ENCODE measurements at places on chromosomes 11 and 22.
A peak's percentile ranks its signal among the peaks of the same experiment; 100 is the strongest.

- no peak for DNase-seq
Measured at GRCh38 chr22:17631076-17631565, 2.6 kb upstream of the ATP6V1E1 start.

- no peak for DNase-seq
Measured at GRCh38 chr11:117881217-117881616, 4.8 kb upstream of the FXYD6 start.

DNA sequence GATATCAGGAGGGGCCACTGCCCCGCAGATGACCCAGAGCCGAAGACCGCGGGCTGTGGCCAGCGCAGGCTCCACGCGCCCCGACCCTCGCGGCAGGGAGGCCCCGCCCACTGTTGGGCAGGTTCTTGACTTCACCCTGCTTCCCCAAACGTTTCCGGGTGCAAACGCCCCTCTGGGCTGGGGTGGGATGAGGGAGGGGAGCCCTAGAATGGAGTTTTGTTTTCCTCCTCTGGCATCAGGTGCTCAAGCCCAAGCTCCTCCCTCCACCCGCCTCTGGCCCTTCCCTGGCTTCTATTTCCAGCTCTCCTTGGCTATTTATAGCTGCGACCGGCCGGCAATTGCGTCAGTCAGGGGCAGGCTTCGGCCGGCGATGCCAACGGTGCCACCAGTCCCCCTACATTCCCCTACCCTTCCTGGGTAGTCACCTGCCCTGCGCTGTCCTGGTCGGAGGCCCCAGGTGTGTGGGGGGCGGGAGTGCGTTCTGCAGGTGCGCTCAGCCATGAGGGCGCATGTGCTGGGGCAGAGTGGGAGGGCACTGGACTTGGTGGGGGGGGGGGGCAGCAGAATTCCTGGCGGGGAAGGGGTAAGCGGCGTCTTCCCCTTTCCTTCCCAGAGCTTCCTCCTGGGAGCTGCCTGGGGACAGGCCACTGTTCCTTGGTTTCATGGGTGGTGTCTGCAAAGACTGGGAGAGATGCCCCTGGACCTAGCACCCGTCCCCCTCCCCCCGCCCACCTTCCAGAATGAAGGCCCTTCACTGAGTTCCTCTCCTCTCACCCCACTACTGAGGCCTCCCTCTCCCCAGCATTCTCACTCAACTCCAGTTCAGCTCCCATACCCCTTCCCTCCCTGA lies 23.6 kb downstream of the DUSP8 start:
- no peak for DNase-seq

- DNase-seq, result no peak
Measured at GRCh38 chr11:35919244-35919643, 24.6 kb upstream of the LDLRAD3 start.

GRCh38 chr11:69249311-69250185 lies 44.4 kb upstream of the MYEOV start:
- DNase-seq, result no peak

- DNase-seq, result no peak
Measured at GRCh38 chr11:61666684-61667297, 13.4 kb upstream of the DAGLA start.

DNA sequence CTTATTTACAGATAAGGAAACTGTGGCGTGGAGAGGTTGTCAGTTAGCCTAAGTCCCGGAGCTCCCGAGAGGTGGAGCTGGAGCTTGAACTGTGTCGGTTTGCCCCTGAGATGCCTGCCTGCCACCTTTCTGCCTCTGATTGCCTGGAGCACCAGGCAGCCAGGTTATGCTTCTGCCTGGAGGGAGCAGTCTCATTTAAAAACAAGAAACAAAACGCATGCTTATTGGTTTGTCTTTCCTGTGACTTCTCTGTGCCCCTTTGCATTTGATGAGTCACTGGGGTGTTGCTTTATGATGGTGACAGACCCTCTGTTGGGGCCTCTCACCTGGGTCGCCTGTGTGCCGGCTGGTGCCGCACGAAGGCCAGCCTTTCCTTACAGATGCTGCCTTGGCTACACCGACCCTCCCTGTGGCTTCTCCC lies 12.2 kb downstream of the AP2A2 start:
- no peak for DNase-seq

GRCh38 chr11:78037056-78037455 lies 14.0 kb upstream of the KCTD14 start:
- DNase-seq, result no peak

DNA sequence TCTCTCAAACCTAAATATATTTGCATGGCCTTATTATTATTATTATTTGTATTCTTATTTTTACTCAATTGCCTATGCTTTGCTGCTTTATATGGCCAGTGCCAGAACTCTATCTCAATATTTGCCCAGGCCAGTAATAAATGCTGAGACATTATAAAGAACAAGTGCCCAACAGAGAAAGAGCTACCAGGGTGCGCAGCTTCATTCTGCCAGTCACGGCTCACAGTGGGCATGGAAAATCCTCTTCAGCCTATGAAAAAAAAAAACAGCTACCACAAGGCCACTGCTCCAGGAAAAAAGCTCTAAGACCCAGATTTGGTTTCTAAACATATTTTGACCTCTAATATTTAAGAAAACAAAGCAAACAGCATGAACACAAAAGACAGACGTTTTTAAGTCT lies 1223.6 kb downstream of the LRRC4C start:
- DNase-seq, result no peak

DNA sequence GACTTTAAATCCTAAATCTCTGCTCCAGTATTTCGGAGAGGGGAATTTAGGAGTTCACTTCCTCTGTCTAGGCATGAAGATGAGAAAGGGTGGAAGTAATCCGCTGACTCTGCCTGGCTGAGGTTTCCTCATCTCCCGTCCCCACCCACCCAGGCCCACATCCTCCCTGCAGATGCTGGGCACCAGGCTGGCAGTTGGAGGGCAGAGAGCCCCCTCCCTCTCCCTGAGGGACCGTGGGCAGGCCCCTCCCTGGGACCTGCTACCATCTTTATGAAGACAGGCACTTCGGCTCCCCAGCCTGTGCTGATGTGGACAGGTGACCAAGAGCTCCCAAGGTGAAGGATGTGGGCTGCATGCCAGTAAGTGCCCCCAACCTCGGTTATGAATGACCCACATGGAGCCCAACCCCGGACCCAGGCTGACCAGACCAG lies 6.7 kb downstream of the CASTOR1 start:
- DNase-seq, result no peak

- DNase-seq, result no peak
Measured at GRCh38 chr22:43926349-43926710, 2.7 kb downstream of the PNPLA3 start.

- no peak for DNase-seq
Measured at GRCh38 chr11:94868468-94868867, 100.3 kb downstream of the AMOTL1 start.

DNA sequence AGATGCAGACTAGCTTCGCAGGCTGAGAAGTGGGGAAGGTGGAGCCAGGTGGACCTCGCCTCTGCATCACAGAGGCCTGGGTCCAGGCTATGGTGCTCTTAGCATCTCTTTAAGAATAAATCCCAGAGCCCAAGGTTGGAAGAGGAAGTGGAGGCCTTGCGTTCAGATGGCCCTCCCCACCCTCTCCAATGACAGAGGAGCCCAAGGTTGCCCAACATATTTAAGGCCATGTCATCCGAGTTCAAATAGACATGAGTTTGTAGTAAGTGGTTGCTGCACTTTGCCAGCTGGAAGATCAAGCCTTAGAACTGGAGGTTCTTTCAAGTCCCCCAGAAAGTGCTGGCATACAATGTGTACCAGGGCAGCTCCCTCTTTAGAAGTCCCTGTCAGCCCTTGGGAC lies 47.1 kb upstream of the HORMAD2 start:
- DNase-seq, result no peak

DNA sequence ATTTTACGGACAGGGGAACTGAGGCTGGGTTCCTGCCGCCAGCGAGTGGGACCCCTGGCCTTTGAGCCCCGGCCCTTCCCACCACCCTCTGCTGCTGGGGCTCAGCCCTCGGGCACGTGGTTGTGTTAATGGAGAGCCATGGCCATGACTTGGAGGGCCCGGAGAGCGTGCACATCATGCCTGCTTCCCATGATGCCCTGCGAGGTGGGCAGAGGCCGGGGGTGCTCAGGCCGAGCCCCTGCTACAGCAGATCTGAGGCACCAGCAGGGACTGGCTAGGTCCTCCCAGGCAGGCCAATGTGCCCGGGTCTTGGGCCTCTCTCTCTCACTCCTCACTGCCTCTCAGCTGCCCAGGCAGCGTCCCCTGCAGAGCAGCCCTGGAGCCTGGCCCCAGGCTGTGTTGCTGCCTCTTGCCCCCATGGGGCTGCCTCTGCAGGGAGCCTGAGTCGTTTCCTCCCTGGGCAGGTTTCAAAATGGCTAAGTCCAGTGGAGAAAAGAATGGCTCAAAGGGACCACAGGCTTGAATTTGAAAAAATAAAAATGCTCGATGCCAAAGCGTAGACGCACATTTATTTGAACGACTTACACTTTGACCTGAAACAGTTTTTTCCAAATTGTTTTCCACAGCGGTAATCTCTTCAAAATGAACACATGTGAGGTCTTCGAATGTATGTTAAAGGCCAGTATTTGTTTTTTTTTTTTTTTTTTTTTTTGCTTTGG lies 72.6 kb upstream of the CLDN5 start:
- no peak for DNase-seq

GRCh38 chr11:132718711-132719671 lies 813.3 kb downstream of the OPCML start:
- peak; percentile 73 for DNase-seq

DNA sequence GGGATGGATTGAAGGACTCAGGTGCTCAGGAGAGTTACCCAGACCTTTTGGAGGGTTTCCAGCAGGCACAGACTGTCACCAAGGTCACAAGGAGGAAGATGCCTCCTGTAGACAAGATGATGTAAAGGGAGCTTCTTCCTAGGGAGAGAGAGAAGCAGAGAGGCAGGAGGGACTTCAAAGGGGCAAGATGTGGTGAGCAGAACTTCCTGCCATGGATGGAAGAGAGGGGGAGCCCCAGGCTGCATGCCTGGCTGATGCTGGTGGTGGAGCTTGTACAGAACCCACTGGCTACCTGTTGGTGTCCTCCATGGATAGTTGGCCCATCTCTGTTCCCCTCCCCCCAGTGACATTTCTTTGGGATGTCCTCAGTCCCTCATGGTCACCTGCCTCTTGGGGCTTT lies 4.2 kb downstream of the HEPN1 start:
- no peak for DNase-seq

GRCh38 chr22:30643055-30643875 lies 7.7 kb downstream of the SLC35E4 start:
- DNase-seq, result no peak

GRCh38 chr11:128757886-128758612 lies 64.2 kb downstream of the FLI1 start:
- DNase-seq, result peak; percentile 95

- no peak for DNase-seq
Measured at GRCh38 chr22:22465782-22466181, 42.8 kb downstream of the ZNF280B start.

- DNase-seq, result no peak
Measured at GRCh38 chr11:91749251-91749650, 475.4 kb upstream of the FAT3 start.

Measured in GM12865 (cell line).